ENCODE measurements at places on chromosomes 3 and 15.
A peak's percentile ranks its signal among the peaks of the same experiment; 100 is the strongest.

GRCh38 chr3:107662586-107662985, 139.8 kb downstream of the BBX start:
- no peak for DNase-seq

GRCh38 chr3:30318110-30318509, 288.3 kb upstream of the TGFBR2 start:
- no peak for DNase-seq

DNA sequence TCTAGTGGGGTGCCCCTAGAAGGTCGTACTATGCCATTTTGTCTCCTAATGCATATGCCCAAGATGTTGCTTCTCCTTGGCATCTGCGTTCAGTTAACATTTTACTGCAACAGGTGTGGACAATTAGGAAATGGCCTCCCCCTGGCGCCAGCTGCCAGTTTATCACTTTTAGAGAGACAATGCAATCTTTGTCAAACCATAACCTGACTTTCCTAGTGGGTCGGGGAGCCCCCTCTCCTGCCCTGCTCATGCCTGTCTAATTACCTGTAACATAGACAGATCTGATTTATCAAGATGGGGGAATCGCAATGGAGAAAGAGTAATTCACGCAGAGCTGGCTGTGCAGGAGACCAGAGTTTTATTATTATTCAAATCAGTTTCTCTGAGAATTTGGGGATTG, 353.7 kb upstream of the SGO1 start:
- no peak for DNase-seq

DNA sequence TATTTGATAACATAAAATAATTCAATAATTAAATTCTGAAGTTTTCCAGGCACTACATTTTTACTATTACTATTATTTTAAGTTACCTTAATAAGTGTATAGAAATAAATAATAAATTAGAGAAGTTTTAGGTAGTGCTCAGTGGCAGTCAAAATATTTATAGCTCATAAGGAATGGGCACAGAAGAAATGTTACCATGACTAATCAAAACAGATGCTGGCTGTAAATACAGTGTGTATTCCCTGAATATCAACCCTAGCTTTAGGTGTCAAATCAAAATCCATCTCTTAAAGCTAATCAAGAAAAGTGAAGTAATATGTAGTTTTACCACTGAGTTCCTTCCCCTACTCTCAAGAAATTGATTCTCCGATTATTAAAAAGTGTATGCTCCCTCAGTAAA, 35.5 kb downstream of the ZBTB20 start:
- no peak for DNase-seq

DNA sequence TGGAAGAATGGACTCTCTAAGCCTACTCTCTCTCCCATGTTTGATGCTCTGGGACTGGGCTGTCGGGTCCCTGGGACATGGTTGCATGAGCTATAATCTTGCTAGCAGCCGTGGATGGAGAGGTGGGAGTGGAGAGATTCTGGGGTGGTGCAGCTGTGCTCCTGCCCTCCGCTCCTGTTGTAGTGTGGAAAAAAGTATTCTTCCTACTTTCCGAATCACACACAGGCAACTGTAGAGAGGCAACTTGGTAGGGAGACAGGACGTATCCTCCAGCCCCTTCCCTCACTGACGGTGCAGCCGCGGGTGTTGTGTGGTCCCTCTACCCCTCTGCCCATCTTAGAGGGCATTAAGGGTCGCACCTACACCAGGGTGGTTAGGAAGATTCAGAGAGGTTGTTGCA, 281.4 kb upstream of the TLE3 start:
- DNase-seq: no peak

DNA sequence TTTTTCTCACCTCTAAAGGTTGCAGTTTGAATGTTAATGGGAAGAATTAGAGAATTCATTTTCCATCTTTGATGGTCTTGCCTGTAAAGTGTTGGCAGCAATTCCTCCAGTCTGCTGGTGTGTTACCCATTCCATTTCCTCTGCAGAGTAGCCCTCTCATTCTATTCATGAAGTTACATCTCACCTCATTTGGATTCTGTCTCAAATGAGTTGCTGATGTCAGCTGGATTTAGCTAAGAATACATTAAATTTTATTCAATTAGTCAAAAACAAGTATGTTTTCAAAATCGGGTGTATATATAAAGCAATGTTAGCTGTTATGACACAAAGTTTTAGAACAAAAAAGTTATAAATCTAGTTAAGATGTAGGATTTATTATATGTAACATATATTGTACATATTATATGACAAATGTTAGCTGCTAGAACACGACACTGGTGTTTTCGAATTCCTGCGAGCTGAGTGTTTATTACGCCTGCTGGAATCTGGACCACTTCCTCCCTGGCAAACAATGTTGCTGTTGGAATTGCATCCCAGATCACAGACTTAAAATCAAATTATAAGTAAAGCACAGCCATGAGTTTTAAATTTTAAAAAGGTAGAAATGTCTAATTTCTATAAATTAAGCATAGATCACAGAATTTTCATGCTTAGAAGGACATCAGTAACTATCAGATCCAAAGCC, 516.2 kb downstream of the OCA2 start:
- DNase-seq: no peak

DNA sequence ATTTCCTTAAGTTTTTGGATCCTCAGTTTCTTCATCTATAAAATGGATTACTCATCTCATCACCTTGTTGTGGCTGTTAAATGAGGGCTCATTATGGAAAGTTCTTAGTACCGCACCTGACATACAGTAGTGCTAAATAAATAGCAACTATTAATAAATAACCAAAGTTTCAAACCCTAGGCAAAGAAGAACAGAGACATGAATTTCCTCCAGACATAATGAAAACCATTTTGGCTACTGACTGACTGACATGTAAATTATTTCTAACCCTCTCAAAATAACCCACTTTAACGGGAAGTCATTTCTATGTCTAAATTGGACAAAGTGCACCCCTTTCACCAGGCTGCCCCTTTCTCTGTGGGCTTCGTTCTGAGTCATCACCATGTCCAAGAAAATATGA, 17.4 kb upstream of the KLHL6 start:
- DNase-seq: no peak

DNA sequence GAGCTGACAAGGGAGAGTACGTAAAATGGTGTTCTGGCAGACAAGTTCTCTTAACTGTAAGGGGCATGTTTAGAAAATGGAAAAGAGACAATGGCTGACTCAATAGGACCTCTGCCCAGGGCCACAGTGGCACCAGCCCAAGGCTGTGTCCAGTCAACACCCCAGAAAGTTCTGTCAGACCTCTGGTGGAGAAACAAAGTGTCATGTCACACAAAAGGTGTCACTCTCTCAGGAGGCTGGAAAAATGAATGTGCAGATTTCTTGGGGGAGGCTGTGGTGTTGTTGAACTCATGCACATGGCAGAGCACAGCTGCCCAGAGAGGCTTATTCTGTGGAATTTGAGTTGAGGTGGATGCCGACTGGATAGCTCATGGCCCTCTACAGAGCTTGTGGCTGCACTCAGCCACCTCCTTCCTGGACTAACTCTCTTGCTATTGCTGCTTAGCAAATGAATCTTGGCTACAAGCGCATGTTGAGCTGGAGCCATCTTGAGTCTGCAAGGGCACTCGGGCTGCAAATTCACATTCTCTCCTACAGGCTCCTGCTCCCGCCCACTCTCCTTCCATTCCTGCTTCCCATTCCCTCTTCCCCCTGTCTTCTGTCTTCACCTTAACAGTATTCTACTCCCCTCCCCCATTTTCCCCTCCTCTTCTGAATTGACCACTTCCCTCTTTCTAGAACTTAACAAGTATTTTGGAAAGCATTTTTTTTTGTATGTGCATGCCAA, 55.8 kb upstream of the SLC7A14 start:
- DNase-seq: peak; percentile 53

- no peak for DNase-seq
Observed at GRCh38 chr3:107561980-107562379, 39.2 kb downstream of the BBX start.

DNA sequence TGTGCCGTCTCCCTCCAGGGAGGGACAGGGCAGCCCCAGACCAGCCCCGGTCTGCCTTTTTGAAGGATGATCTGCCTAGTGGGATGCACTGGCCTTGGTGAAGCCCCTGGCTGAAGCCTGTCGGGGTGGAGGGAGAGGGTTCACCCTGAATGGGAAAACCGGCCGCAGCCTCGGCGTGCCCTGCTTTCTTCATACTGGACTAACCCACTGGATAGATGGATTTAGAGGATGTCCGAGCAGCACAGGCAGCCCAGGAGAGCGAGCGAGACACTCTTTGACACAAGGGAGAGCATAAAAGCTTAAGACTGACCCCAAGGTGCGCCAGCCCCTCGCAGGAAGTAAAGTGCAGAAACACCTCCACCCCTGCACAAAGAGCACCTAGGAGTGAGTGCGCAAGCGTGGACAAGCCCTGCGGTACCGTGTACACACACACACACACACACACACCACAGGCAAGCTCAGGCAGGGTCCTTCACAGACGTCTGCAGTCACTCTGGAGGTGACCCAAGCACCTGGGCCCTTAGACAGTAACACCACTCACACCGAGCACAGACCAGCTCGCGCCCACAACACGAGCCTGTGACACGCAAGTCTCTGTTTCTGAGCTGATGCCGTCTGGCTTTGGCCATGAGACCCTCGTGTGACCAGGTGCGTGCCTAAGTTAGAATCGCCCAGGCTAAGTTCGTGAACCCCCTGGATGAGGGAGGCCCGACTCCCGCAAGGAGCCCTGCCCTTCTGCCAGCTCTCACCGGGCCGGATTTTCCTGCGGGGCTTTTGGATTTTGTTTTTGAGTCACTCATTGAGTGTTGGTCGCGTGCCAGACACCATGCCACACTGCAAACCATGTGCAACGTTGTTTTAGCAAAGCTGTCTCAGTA, 11.3 kb downstream of the SEMA4B start:
- DNase-seq: no peak

GRCh38 chr3:70737666-70738290, 425.3 kb upstream of the MDFIC2 start:
- no peak for DNase-seq

GRCh38 chr15:90449206-90449735, 61.2 kb downstream of the IQGAP1 start:
- DNase-seq: peak; percentile 7

GRCh38 chr3:172259111-172259541, 189.1 kb downstream of the GHSR start:
- DNase-seq: no peak

DNA sequence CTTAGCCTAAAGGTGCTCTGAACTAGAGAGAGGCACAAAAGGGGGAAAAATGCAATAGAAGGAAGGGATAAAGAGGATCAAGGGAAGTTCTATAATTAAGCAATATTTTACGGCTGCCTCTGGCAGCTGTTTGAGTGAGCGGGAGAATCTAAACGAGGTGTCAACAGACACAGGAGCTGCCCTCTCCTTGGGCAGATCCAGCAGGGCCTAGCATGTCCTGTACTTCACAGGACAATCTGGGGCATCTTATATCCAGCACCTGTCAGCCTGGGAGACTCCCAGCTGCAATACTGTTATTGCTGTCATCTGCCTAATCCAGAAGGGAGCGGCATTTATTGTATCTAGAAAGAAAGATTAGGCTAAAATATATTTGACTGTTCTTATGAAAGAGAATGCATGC, 68.9 kb downstream of the WWTR1 start:
- no peak for DNase-seq

DNA sequence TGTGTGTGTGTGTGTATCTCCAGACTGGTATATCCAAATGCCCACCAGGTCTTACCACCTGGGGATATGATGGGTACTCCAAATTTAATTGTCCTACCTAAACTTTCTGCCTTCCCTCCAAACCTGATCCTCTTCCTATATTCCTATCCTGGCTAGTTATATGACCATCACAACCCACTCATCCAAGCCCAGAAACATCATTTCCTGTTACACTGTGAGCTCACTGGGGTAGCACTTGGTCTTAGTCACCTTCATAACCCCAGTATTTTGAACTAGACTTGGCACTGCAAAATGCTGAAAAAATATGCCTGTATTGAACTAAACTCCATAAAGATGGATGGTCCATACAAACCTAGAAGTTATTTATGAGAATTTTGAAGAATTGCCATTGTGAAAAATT, 178.8 kb upstream of the EIF1B start:
- DNase-seq: no peak

DNA sequence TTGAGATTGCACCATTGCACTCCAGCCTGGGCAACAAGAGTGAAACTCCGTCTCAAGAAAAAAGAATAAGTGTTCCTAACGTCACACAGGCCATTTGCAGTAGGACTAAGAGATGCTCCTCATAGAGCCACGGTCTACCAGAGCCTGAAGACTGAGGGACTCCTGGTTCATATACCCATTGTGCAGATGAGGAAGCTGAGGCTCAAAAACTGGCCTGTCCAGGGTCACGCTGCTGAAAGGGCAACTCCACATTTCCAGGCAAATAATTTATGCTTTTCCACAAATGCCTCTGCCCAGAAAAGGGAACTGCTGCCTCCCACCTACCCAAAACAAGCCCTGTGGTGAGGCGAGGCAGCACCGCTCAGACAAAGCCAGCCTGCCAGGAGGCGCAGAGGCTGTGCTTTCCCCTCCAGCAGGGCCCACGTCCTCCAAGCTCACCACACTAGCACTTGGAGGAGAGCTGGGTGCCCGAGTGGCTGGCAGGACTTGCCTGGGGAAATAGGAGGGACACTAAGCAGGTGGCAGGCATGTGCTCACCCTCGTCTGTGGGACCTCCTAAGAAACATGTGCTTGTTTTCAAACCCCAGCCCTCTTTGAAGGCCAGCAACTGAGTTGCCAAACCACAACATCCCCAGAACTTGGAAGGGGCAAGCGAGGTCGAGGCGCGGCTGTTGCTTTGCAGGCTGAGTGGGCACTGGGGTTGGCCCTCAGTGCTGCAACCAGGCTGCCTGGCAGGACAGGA, 195.6 kb downstream of the XXYLT1 start:
- no peak for DNase-seq

GRCh38 chr3:55859305-55859704, 372.2 kb upstream of the WNT5A start:
- no peak for DNase-seq

DNA sequence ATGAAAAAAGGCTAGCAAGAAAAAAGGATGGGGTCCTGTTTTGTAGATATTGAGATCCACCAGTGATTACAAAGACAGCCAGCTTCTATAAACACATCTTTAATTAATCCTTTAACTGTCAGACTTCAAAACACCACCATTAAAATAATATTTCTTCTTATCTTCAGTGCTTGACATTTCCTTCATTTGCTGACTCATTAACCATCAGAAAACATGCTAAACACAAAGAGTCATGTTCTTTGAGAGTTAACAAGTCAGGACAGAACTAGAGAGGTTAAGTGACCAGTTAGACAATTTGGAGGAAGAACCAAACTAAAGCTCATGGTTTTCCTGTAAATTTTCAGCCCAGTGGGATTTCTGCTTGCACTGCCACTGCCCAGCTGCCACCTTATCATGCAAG, 111.4 kb downstream of the MEIS2 start:
- DNase-seq: no peak

- DNase-seq: no peak
Observed at GRCh38 chr3:63089751-63090132, 188.4 kb upstream of the SYNPR start.

Data from AG08396 (cell line).